Amniotic stem cell (primary cell): ENCODE measurements at places on chromosomes 2 and 18.

DNA sequence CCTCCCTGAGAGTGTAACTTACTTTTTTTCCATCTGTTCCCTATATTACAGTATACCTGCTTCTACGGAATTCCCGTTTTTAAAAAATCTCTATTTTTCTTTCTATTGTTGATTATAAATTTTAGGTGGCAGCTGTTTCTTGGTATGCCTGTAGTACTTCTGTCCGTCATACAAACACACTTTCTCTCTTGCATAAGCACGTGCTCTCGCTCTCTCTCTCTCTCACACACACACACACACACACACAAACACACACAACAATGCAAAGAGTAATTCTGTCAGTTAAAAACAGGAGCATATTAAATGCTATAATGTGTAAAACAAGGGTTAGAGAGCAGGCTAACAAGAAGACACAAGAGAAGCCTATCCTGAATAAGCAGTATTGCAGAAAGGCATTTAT, 140.5 kb downstream of the THADA start:
- no peak for DNase-seq

DNA sequence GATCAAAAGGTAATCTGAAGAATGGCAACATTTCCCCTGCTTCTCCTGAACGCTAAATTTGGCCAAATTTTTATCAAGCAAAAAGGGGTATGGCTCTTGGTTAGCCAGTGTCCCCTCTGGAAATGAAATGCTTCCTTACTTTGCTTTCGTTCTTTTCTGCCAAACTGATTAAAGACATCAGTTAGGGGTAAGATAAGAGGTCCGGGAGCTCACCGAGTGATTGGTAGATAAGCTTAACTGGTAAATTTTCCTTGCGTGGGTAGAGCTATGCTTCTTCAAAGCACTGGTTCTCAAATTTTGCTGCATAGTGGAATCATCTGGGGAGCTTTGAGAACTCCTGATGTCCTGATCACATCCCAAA, 62.7 kb upstream of the MAPRE2 start:
- no peak for DNase-seq

- DNase-seq = no peak
These were observed 226.4 kb upstream of the NRXN1 start for GRCh38 chr2:51258301-51258700.

- no peak for DNase-seq
These were observed 54.7 kb downstream of the RTN4 start for GRCh38 chr2:54995553-54995952.

DNA sequence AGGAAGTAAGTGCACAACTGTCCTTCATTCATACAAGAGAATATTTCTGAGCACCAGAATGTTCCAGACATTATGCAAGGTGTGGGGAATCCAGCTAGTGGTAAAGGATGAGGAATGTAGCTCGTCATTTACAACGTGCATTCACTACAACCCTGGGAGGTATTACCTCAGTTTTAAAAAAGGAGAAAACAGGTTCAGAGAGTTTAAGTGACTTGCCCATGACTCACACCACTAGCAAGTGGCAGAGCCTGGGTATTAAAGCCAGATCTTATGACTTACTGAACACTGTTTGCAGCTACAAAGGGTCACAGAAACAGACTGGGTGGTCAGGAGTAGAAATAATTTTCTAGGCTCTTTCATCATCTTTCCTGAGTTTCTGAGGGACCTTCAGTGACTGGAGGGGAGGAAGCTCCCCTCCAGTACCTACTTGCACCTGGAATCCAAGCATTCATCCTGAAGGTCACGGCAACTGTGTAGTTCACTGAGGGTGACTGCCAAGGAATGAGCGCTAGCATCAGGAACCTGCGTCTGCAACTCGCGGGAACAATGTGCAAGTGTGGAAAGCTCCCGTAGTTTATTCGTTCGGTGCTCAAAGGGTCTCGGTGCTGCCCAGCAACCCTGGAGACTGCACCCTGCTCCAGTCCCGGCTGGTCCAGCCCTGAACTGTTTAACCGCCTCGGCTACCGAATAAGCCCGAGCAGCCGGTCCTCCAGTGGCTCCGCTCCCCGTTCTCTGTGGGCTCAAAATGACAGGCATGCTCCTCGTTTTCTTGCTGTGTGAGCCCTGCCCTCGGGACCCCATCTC, 647 bp downstream of the CCDC121 start:
- peak; percentile 62 for DNase-seq

DNA sequence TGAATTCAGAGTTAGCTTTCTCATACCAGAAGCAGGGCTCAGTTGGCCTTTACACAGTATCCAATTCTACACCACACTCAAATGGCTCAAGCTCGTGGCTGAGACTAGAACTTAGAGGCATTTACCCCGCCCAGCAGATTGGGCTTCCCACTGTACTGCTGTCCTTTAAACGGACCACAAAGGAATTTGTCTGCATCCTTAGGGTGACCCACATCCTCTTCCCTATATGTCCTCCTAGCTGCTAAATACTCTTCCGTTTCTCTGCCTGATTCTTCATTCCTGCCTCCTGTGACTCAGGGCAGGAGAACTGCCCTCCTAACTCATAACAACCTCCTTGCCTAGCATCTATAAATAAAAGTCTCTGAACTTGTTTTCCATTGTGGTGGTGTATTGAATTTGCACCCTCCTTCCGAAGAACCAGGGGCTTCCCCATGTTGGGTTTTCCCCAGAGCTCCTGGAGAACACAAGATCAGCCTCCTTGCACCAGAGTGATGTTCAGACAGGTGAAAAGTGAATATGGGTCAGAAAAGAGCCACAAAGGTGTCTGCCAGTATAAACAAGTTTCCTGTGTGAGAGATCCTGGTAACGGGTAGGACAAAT, 32.0 kb upstream of the MC4R start:
- DNase-seq = no peak
